Peyer's patch (tissue), 4 donors: ENCODE measurements at places on chromosomes 7 and 10. TPM values are rescaled to one million over a fixed set of nuclear protein-coding genes. Genes with fewer than 3 reads are reported as not detected.
A peak's percentile ranks its signal among the peaks of the same experiment; 100 is the strongest.

DNA sequence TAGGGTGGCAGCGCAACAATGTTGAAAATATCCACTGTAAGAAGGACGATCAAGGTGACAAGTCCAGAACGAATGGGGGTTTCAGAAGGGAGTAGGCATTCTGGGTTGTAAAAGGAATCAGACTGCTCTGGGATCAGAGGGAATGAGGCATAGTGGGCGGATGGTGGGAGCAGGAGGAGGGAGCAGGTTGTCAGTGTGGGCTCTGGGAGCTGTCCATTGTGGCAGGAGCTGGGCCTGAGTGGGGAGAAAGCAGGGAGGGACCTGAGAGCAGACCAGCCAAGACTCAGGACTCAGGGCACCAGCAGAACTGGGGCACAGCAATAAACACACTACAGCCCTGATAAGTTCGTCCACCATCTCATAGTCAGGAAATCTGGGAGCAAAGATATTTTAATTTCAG is 292.6 kb upstream of the MKI67 start:
- H3K27me3 ChIP-seq = no peaks in the 10 kb centered on the region
- DNase-seq = no peak
- H3K4me1 ChIP-seq = no peaks in the 10 kb centered on the region

- no peak overlapping the region for H3K4me3 ChIP-seq
- DNase-seq = no peak
- H3K4me1 ChIP-seq = no peaks in the 10 kb centered on the region
- H3K27me3 ChIP-seq = no peaks in the 10 kb centered on the region
- no peaks in the 10 kb centered on the region for H3K36me3 ChIP-seq
Measured at GRCh38 chr10:49080071-49080470, 35.3 kb downstream of the VSTM4 start.

GRCh38 chr7:78326876-78327275 is 528.3 kb downstream of the PHTF2 start:
- no peaks in the 10 kb centered on the region for H3K4me1 ChIP-seq
- H3K4me3 ChIP-seq = no peak overlapping the region
- no peak for DNase-seq
- H3K27me3 ChIP-seq = no peaks in the 10 kb centered on the region
- H3K36me3 ChIP-seq = no peaks in the 10 kb centered on the region

ALDH18A1 gene
- total RNA-seq = 108 TPM

SFXN3 gene
- 455 TPM for total RNA-seq

DNA sequence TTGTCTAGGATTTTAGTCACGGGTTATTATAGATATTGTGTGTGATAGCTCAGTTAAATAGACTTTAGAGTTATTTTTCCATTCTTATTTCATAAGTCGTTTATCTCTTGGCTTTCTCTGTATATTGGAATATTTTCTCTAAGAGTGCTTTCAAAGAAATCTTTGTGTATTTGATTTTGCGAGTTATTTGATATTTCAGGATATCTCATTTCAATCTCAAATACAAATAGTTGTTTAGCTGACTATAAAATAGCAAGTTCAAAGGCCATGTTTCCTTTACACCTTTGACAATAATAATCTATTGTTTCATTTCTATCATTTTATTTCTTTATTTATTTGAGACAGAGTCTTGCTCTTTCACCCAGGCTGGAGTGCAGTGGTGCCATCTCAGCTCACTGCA is 55.9 kb downstream of the STK31 start:
- H3K4me3 ChIP-seq = no peak overlapping the region
- H3K36me3 ChIP-seq = no peaks in the 10 kb centered on the region
- H3K4me1 ChIP-seq = no peaks in the 10 kb centered on the region
- no peak for DNase-seq
- no peaks in the 10 kb centered on the region for H3K27me3 ChIP-seq
- no peak overlapping the region for H3K27ac ChIP-seq

C7orf25 gene
- total RNA-seq = 11.7 TPM

PLA2G12B gene
- total RNA-seq = 6.6 TPM

DNA sequence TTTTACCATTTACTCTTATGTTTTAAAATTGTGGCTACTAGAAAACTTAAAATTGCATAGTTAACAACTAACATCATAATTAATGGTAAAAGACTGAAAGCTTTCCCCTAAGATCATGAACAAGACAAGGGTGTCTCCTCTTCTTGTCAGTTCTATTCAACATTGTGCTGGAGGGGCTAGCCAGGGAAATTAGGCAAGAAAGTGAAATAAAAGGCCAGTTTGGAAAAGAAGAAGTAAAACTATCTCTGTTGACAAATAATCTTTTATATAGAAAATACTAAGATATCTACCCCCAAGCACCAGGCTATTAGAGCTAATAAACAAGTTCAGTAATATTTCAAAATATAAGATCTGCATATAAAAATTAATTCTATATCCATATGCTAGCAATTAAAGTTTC is 46.9 kb upstream of the MXI1 start:
- H3K27me3 ChIP-seq = no peaks in the 10 kb centered on the region
- H3K36me3 ChIP-seq = no peaks in the 10 kb centered on the region
- H3K4me3 ChIP-seq = no peak overlapping the region

TWIST1 gene
- total RNA-seq = not detected

DNA sequence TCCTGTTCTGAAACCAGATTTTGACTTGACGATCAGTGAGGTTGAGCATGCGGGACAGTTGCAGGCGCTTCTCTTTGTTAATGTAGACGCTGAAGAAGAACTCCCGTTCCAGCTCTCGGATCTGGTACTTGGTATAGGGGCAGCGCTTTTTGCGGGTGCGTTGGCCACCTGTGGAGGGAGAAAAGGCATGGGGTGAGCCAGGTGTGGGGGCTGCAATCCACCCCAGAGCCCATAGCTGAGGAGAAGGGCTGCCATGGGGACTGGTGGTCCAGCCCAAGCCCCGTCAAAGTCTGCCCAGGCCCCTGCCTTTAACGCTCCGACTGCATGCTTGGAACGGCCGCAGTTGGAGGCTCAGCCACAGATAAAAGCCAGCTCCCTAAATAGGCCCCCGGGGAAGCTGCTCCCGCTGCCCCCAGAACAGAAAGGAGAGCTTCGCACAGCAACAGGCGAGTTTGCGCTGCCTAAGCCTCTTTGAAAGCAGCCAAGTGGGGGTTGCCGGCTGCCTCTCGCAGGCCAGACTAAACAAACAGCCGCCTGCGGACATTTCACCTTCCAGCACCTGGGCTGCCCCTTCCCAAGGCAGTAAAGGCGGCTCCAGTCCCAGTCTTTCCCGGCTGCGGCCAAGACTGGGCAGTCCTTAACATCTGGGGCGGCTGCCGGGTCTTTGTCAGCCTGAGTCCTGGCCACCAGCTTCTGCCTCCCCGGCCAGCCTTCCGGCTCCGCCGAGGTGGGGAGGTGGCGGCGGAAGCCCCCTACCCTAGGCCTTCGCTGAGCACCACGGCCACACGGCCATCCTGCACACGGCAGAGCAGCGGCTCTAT is 2.0 kb downstream of the HOXA11 start:
- peaks cover 32% of the 10 kb centered on the region for H3K4me1 ChIP-seq
- no peak overlapping the region for H3K27ac ChIP-seq
- no peak overlapping the region for H3K4me3 ChIP-seq

SPDYE6 gene
- total RNA-seq = not detected

LRRC18 gene
- total RNA-seq = not detected

FFAR4 gene
- total RNA-seq = 0.80 TPM

ARMC10 gene
- total RNA-seq = 18.9 TPM

- peak overlapping the region; percentile 85 for H3K27ac ChIP-seq
- DNase-seq = no peak
- H3K36me3 ChIP-seq = no peaks in the 10 kb centered on the region
Measured at GRCh38 chr10:119268871-119269506, 61.6 kb downstream of the GRK5 start.

NOC3L gene
- 11.3 TPM for total RNA-seq

FAM237B gene
- not detected for total RNA-seq

- H3K4me1 ChIP-seq = no peaks in the 10 kb centered on the region
- H3K27me3 ChIP-seq = no peaks in the 10 kb centered on the region
- no peak overlapping the region for H3K4me3 ChIP-seq
- DNase-seq = no peak
- no peak overlapping the region for H3K27ac ChIP-seq
Measured at GRCh38 chr7:28919510-28919909, 38.6 kb downstream of the TRIL start.

KIAA1549 gene
- 1.6 TPM for total RNA-seq

DNA sequence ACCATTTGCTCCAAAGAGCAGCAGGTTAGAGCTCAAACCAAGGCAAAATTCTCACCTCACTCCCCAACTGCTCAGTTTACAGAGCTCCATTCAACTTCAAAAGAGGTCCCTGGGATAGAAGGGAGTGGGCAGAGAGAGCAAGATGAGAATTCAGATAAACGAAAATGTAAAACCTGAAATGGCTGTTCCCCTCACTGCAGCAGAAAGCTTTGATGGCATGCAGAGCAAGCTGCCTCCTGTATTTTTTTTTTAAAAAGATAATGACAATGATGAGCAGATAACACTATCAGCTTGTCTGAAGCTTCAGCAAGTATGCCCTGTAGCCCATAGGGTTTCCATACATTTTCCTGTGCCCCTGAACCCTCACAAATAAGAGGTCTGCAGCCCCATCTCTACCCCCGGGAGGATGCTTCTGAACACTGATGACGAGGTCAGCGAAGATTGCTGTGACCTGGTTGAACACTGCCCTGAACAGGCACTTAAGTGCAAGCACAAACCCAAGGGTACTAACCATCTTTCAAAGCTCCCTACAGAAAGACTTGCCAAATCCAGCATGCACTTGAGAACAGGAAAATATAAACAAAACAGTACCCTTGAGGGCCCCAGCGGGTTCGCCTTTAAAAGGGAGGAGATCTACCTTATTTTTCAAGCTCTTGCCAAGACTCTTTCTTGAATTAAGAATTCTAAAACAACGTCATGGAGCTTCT is 81.3 kb downstream of the GLI3 start:
- H3K27me3 ChIP-seq = no peaks in the 10 kb centered on the region
- H3K27ac ChIP-seq = no peak overlapping the region
- DNase-seq = no peak
- no peaks in the 10 kb centered on the region for H3K4me1 ChIP-seq
- H3K4me3 ChIP-seq = no peak overlapping the region
- no peaks in the 10 kb centered on the region for H3K36me3 ChIP-seq

DNA sequence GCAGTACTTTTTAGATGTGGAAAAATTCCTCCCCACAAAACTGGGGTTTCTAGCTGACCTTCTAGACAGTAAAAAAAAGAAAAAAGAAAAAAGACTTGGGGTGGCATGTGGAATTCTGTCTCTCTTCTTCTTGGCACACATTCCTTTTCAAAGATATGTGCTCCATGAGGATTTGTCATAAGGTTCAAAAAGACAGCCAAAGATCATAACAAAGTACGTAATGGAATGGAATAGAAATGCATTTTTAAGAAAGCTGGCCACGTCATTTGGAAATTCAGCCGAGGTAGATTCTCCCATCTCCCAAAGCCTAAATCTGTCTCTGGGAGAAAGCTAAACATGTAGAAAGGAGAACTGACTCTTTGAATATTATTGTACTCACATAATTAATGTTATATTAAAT is 381.3 kb upstream of the NFE2L3 start:
- no peaks in the 10 kb centered on the region for H3K36me3 ChIP-seq
- no peak overlapping the region for H3K4me3 ChIP-seq
